ENCODE measurements at places on chromosomes 7 and 10.

DNA sequence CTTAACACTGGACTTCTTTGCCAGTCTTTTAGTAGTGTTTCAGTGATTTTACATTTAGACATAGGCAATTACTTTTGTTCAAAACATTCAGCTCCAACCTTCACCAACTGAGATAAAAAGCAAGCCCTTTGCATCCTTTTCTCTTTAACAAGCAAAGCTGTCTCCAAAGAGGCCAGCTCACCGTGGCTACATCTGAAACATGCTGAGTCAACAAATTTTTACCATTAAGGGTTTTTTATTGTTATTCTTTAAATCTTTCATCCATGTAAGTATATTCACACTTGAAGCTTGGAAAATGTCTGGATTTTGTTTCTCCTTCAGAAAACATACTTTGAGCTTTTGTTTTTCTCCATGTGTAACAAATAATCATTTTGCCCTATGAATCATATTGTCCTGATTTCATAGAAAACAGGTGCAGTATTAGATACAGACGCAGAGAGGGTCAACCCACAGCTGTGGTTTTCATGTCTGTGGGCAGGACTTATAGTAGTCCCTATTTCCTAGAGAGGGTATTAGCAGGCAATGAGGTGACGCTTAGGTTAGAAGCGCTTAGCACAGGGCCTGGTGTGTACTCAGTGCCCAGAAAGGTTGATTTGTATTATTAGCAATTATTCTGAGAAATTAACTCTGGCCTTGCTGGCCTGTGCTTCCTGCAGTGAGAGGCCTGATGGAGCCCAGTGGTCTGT, 99.5 kb downstream of the MKI67 start:
- no peak for DNase-seq

GRCh38 chr7:88787777-88788176, 7.8 kb downstream of the TEX47 start:
- no peak for DNase-seq

- no peak for DNase-seq
Measured at GRCh38 chr7:80908360-80908797, 10.5 kb downstream of the SEMA3C start.

- DNase-seq, result no peak
Measured at GRCh38 chr7:106568680-106569499, 92.1 kb downstream of the CCDC71L start.

GRCh38 chr7:76220185-76221057, 18.7 kb downstream of the SRRM3 start:
- no peak for DNase-seq

DNA sequence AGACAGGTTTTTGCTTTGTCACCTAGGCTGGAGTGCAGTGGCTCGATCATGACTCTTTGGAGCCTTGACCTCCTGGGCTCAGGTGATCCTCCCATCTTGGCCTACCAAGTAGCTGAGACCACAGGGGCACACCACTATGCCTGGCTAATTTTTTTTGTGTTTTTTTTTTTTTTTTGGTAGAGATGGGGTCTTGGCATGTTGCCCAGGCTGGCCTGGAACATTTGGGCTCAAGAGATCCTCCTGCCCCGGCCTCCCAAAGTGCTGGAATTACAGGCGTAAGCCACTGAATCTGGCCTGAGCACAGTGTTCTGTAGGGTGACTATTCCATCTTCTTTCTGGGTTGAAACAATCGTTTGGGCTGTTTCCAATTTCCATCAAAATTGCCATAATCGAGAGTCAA, 1.5 kb upstream of the MUC3A start:
- no peak for DNase-seq

- DNase-seq, result no peak
Measured at GRCh38 chr7:25496476-25497368, 268.4 kb upstream of the NPVF start.

DNA sequence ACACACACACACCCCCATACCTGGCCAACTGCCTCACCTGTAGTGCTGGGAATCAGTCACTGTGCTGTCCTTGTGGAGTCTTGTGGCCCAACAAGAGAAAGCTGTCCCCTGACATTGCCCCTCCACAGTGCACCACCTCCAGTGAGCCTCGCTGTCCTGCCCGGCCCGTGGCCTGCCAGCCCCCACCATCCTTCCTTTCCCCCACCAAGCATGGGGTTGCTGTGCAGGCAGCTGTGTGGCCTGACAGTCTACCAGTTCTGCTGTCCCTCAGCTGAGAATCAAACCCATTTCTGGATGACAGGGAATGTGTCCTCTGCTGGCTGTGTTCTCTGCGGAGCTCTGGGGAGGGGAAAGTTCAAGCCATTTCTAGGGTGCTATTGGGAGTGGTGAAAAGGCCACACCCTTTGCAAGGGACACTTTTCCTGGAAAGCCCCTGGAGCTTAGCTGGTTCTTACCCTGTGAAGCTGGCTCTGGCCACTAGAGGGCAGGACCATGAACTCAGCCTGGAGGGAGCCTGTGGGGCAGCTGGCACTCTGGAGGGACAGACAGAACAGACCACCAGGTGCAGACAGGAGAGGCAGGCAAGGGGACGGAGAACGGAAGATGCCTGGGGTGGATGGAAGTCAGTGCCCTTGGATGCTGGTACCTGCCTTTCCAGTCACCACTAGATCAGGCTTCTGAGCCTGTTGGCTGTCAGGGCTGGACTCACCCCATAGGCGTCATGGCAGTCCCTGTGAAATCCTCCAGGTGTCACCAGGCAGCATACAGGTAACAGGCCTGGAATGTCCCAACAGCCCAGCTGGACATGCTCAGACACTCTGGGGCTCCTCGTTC, 10.5 kb upstream of the MTPAP start:
- peak; percentile 46 for DNase-seq

DNA sequence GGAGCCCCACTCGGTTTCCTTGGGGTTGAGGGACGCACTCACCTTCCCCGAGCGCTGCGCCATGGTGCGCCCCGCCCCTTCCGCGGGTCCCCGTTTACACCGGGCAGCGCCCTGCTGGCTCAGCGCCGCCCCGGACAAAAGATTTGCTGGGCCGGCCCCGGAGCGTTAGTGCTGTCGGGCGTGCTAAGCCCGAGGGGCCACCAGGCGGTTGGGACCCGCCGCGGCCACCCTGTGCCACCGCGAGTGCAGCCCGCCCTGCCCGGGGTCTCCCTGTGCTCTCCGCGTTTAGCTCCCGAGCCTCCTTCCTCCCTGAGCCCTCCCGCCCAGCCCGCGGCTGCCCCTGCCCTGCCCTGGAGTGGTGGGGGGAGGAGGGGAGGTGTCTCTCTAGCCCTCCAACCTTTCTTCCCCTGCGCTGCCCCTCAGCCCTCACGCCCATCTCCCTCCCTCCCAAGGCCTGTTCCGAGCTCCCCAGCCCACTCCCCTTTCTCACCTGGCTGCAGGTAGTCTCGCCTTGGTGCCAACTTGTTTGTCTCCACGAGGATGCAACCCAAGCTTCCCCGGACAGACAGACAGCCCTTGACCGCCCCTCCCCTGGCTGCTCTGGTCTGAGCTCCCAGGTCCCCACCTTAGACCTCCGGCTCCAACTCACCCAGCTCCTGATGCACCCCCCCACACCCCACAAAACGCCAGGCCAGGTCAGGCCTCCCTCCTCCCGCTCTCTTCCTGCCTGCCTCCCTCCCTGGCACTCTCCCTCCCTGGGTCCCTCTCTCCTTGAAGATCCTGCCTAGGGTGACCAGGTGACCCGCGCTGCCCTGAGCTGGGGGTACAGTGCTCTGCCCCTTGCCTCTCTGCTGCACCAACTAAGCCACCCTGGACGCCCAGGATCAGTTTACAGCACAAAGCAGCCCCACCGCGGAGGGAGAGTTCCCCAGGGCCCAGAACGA, at the start of gene CRYGN:
Gene CRYGN (minus strand): TSS at position 287 of the 944 bp plus-strand sequence. CDS start 224 bp downstream, at position 63.
- DNase-seq, result no peak

GRCh38 chr10:18113881-18114280, 26.3 kb upstream of the CACNB2 start:
- no peak for DNase-seq

GRCh38 chr7:57199252-57199651, 67.0 kb upstream of the ZNF479 start:
- no peak for DNase-seq

DNA sequence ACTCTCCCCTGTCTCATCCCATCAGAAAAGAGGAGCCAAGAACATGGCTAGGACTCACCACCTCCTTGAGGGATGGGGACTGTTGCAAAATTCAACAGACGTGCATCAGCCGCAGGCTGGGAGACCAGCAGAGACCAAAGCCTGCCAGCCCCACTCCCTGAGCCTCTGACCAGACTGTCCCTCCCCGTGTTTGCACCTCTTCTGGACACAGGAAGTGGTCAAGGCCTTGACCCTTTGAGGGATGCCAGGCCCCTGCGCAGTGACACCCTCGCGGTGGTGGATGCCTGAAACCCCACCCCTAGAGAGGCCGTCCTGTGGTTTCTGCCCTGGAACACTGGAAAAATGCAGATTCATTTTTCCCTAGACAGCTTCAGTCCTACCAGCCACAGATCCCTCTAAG, 128.4 kb upstream of the TCF7L2 start:
- DNase-seq, result no peak

- no peak for DNase-seq
Measured at GRCh38 chr10:85548034-85548433, 818.6 kb downstream of the GRID1 start.

DNA sequence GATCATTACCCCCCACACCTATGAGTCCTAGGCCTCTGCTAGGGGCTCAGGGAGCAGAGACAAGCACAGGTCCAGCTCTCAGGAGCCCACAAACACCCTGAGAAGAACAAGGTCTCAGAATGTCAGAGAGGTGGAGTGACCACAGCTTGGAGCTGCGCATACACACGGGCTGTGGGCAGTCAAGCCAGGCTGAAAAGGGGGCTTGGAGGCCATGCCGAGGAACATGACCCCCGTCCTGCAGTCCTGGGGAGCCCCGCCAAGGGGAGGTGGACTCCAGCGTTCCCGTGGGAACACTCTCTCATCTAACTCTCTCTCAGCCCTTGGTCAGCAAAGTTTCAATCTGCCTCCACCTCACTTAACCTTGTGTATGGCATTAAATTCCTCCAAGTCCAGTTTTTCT, 7.8 kb upstream of the MMP21 start:
- no peak for DNase-seq

- no peak for DNase-seq
Measured at GRCh38 chr7:70047384-70047783, 449.1 kb downstream of the AUTS2 start.

GRCh38 chr10:77027576-77027975, 610.0 kb downstream of the KCNMA1 start:
- DNase-seq, result no peak

GRCh38 chr7:133613250-133613790, 360.4 kb downstream of the EXOC4 start:
- no peak for DNase-seq

GRCh38 chr7:129160161-129160905, 15.8 kb downstream of the TSPAN33 start:
- DNase-seq, result no peak

DNA sequence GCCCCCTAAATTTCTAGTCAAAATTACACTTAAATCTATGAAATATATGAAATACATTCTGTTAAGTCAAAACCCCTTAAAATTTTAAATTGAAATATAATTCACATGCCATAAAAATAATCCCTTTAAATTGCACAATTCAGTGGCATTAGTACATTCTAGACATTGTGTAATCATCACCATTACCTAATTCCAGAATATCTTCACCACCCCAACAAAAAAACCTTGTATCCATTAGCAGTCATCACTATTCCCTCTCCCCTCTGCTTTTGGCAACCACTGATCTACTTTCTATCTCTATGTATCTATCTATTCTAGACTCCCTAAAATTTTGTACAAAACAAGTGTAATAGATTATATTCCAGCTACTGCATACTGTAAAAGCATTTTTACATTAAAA, 261.2 kb downstream of the GLI3 start:
- no peak for DNase-seq

GRCh38 chr7:28570970-28571288, 158.6 kb downstream of the CREB5 start:
- no peak for DNase-seq

DNA sequence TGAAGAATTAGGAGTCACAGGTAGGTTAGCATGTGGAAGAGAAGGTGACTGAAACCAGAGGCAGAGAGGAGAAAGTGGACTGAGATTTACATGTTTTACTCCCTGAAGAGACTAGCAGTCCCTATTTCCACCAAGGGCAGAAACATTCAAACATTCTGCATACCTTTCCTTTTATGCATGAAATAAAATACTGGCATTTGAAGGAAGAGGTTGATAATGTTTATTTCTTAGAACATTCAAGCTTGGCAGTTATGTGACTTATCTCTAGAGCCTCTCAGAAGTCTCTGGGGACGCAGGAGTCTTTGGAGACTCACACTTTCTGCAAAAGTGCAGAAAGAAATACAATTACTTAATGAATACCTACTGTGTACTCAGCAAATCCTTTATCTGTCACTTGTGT, 507.1 kb upstream of the C7orf33 start:
- no peak for DNase-seq

DNA sequence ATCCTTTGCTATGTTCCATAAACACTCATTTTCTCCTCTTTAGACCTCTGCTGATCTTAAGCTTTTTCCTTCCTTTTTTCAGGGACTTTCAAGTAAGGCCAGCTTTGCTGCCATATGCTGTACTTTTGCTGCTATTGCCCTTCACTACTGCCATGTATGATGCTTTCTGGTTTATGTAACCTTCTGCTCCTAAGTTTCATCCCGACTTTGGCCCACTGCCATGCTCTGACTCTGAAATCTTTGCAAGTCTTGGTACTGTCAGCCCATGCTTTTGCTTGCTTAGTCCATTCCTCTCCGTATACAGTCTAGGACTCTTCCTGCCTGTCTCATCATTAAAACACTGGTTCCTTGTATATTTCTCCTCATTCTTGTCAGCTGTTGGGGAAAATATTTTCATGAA, 152.4 kb downstream of the RNF133 start:
- no peak for DNase-seq

DNA sequence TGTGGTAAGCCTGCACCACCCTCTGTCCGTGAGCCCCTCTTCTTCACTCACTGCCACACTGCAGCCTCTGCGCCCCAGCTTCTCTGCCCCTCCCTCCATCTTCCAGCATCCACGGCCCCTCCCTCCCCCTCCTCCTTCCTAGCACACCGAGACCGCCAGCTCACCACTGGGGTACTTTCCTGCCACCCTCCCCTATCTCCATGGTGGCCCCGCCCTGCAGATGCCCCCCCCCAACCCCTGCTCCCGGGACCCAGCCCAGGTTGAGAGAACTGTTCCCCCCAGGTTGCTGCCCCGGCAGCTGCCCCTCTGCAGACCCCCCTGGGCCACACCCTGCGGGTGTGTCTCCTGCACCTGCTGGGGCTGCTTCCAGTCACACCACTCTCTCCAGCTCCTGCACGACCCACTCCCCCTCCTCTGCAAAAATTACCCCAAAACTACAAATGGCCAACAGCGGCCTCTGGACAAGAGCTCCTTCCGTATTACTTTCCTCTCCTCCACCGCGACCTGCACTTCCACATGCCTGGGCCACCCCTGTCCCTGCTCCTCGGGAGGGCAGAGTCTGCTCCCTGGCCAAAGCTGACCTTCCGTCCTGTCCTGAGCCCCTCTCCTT, 209.2 kb upstream of the PPP2R2D start:
- DNase-seq, result no peak
